CD4-positive, alpha-beta T cell treated with Interleukin-6 at 100 ng/mL for 8 hours (primary cell): ENCODE measurements at places on chromosomes 7 and 10.

GRCh38 chr10:310976-311639 lies 175.9 kb downstream of the ZMYND11 start:
- DNase-seq: no peak

DNA sequence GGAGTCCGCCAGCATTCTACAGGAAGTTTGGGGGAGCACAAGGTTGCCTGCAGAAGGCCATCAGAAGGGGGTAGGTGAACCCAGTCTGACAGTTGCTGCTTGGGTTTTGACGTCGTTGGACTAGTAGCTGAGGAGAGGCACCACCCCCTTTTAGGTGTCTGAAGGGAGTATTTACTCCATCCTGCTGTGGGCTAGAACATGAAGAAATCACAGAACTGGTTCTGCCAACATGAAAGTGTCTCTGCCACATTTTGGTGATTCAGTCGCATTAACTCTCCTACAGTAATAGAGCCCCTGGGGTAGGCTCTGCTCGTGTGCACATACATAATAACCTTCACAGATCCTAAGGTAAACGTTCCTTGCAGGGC lies 834 bp upstream of the TRIL start:
- DNase-seq: no peak

- DNase-seq: no peak
Observed at GRCh38 chr10:122413327-122413726, 38.8 kb downstream of the PLEKHA1 start.

DNA sequence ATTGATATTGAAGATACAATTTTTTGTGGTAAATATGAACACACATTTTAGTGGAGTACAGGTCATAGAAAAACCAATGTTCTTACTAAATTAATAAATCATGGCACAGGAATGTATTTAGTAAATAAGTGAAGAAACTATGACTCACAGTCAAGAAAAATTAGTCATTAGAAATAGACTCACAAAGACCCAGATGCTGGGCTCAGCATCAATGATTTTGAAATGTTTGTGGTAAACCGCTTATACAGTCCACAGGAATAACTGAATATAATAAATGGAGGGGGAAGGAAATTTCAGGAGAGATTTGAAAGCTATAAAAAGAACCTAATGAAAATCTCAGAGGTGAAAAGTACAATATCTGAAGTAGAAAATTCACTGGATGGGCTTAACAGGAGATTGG lies 138.3 kb upstream of the ADCY1 start:
- no peak for DNase-seq

GRCh38 chr10:97186911-97187310 lies 1.2 kb upstream of the SLIT1 start:
- no peak for DNase-seq

DNA sequence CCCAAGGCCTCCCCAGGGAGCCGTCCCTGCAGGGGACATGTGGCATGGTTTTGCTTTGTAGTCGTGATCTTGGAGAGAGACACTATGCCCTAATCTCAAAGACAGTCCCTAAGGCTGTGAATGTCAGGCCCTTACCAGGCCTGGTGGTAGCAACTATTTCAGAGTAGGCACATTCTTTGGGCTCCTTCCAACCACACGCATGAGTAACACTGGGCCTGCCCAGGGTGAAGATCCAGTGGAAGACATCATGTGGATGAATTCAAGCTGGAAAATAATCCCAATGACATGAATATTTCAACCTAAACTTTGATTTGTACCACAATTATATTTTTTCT lies 39.5 kb upstream of the INSIG1 start:
- no peak for DNase-seq

GRCh38 chr10:132927824-132928223 lies 14.5 kb downstream of the CFAP46 start:
- no peak for DNase-seq

GRCh38 chr10:104957178-104957841 lies 316.2 kb downstream of the SORCS3 start:
- no peak for DNase-seq

- no peak for DNase-seq
Observed at GRCh38 chr10:72679838-72680241, 12.1 kb upstream of the MCU start.
